Kidney glomerular epithelial cell (primary cell): ENCODE measurements at places on chromosomes 2 and 18.

- no peak for DNase-seq
Measured at GRCh38 chr18:39788383-39788782, 2166.7 kb upstream of the PIK3C3 start.

GRCh38 chr2:73350035-73350691 is 35.5 kb upstream of the ALMS1 start:
- no peak for DNase-seq

GRCh38 chr2:226963528-226963927 is 127.7 kb downstream of the RHBDD1 start:
- peak; percentile 87 for DNase-seq

DNA sequence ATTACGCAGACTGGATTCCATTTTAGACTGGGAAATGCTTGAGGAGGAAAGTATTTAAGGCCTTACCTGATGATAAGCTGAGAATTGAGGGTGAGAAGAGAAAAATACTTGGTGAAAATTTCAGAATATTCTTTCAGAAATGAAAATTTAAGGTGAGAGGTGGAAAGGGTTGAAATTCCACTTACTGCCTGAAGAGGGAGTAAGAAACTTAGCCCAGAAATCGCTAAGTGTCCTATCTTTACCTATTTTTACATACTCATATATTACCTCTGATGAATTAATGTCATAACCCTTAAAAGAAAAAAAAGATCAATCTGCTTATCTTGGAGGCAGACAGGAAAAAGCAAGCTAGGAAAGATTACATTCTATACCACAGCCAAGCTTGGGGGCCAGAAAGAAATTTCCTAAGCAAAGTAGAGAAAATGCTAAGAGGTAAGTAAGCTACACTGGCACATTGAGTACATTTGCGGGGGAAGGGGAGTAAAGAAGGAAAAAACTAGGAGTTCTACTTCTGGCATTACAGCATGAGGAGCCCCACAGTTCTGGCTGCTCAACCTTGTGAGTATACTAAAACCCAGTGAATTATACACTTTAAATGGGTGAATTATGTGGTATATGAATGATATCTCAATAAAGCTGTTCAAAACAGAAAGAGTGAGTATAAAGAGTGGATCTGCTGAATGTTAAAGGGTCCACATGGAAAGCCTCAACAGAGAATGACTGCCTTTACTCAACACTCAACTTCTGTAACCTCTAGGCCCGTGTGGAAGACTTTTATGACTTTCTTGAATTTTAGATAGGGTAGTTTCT is 33.8 kb downstream of the SMC6 start:
- DNase-seq = no peak

- peak; percentile 42 for DNase-seq
Measured at GRCh38 chr18:24397131-24397693, 412 bp downstream of the OSBPL1A start.

DNA sequence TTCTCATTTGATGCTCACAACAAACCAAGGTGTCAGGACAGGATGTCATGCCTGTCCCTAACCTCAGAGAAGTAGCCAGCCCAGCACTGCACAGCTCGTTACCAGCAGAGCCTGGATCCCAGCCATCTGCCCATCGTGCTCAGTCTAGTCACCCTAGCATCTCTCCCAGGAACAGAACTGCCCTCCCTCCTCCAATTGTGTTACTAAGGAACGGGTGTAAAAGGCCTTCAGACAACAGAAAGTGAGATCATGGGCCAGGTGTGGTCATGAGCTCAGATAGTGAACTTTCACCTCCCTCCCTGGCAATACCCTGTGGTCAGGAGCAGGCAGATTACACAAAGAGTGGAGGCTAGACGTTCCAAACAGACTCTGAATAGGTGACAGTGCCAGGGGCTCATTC is 111.8 kb upstream of the PPP1CB start:
- peak; percentile 59 for DNase-seq

GRCh38 chr2:45889053-45889452 is 237.6 kb downstream of the PRKCE start:
- DNase-seq = no peak

DNA sequence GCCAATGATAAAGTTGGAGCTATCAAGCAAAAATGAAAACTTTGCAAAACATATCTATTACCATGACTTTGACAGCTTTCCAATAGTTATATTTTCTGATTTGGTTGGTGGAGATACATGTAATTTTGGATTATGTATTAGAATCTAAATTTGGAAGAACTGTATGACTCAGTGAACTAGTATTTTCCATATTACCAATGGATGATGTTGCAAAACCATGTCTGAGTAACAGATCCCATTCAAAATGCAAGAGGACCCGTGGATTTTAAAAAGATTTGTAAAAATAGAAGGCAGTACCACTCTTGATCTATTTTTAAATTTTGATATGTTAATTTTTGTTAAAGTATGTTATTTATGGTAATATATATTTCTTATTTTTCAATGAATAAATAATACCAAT is 83.0 kb downstream of the TAF4B start:
- DNase-seq = no peak

- DNase-seq = no peak
Measured at GRCh38 chr18:26473672-26474071, 74.7 kb downstream of the KCTD1 start.

GRCh38 chr2:235745597-235745996 is 251.8 kb downstream of the AGAP1 start:
- no peak for DNase-seq

DNA sequence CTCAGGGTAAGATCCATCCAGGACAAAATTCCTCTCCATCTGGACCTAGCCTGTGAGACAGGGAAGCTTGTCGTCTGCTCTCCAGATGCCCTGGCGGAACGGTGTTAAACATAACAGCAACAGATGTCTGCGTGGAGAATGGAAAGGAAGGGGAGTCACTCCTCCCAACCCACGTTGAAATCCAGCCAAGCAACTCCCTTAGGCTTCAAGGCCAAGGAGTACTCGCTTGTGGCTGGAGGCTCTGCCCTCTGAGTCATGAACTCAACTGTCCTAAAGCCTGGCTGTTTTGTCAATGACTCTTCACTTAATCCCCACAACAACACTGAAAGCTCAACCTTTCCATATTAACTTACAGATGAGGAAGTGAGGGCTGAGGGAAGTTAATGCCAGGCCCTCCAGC is 42.2 kb downstream of the TPO start:
- DNase-seq = no peak

DNA sequence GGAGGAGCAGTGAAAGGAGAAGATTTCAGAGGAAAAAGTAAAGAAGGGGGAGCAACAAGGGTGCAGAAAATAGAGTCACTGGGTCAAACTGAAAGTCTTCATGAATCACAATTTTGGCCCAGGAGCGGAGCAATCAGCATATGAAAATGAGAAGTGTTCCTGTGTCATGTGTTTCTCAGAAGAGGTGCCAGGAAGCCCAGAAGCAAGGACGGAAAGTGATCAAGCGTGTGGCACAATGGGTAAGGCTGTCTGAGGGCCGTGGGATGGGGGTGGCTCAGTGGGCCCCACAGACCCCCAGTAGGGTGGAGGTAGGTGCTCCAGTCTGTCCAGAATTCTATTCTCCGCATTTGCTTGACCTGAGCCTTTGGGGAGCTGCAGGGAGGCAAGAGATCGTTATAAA is 44.2 kb downstream of the SP140 start:
- no peak for DNase-seq

- DNase-seq = no peak
Measured at GRCh38 chr2:127531221-127531648, 4.2 kb upstream of the MYO7B start.

DNA sequence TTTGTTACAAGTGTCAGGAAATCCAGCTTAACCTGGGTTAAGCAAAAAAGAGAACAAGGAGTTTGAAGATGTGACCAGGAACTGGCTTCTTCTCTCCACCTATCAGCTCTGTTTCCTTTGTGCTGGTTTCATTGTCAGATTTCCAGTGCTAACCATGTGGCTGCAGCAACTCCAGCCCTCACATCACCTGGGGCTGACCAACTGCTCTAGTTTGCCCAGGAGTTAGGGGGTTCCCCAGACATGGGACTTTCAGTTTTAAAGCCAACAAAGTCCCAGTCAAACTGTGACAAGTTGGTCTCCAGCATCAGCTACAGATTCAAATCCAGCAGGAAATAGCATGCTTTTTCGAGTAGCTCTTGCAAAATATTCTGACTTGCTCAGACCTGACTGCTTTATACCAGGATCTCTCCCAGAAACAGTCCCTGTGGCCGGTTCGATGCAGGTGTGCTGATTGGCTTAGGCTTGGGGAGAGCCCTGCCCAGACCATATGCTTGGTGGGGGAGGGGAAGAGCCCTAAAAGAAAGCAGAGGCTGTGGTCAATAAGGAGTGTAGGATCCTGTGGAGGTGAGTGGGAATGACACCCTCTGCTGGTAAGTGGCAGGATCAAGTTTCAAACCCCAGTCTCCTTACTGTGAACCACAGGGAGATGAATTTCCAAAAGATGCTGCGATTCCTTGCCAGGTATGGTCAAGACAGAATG is 49.5 kb downstream of the KCNE4 start:
- DNase-seq = peak; percentile 7

GRCh38 chr2:177326005-177326404 is 61.5 kb upstream of the NFE2L2 start:
- no peak for DNase-seq

DNA sequence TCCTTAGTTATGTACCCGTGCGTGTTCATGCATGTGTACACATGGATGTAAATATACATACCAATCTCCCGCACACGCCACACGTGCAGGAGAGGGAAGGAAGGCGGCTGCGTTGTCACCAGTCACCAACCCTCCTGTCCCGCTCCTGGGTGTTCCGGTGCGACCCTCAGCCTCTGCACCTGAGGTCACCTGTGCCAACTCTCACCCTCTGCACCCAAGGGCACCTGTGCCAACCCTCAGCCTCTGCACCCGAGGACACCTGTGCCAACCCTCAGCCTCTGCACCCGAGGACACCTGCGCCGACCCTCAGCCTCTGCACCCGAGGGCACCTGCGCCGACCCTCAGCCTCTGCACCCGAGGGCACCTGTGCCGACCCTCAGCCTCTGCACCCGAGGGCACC is 192.8 kb upstream of the SALL3 start:
- no peak for DNase-seq

DNA sequence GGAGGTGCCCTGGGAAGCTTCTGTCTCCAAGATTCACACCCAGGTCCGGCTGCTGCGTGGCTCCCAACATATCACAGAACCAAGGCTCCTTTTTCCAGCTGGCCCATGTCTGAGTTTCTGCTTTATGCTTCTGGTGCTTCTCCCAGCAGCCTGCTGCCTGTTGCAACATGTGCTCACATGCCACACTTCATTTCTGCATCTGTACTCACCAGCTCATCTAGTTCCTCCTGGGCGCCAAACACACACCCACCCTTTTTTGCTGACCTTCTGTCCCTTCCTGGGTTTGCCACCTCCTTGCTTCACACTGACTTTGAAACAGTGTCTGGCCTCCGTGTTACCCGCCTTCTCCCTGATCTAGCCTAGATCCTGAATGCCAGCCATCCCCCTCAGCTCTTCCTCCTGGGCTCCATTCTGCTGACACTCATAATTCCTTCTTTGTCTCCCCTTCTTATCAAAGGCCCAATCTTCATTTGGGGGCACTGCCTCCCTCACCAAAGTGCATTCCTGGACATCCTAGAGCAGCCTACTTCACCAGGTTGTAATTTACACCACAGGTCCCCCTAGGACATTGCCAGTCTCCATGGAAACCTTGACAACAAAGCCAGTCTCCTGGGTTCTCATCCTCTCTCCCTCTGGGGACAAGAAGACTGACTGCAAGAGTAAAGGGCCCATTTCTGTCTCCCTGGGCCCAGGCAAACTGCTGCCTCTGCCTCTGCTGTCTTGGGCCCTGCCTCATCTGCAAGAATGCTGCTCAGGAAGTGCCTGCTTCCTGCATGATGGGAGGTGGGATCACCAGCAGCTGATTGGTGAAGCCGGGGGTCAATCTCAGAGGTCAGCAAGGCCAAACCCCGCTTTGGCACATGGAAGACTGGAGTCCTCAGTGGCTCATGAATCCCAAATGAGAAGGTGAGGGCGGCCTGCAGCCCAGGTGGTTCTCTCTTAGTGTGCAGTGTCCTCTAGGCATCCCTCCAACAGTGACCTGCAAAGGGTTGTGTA is 13.9 kb upstream of the PROM2 start:
- no peak for DNase-seq

GRCh38 chr2:60368456-60368855 is 185.0 kb downstream of the BCL11A start:
- no peak for DNase-seq

DNA sequence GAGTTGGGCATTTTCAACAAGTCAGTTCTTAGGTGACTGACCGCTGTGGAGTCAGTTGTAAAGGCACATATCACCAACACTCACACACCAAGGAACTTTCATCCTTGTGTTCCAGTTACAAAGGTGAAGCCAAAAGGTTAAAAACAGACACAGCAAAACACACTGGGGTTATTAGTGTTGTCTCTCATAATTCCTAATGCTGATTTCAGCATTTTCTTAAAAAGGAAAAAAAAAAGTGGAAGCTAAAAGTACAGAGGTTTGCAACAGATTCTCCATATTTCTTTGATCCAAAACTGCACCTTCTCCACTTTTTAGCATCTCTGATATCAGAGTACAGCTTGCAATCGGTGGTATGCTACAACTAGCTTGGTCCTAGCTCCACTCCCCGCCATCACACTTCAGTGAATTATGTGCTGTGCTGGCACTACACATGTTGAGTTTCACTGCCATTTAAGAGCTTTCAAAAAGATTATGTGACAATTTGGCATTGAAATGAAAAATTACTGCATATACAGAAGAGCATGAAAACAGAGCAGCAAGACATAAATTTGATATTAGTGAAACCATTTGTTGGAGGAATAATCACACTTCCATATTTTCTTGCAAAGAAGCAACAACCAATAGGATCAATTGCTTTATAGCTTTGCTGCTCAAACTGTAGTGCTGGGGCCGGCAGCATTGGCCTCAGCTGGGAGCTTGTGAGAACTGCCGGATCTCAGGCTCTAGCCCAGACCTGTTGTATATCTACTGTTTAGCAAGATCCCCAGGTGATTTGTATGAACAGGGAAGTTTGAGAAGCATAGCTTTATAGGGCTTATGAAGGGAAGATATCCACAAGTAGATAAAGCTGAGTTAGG is 62.3 kb upstream of the DAPL1 start:
- DNase-seq = no peak

DNA sequence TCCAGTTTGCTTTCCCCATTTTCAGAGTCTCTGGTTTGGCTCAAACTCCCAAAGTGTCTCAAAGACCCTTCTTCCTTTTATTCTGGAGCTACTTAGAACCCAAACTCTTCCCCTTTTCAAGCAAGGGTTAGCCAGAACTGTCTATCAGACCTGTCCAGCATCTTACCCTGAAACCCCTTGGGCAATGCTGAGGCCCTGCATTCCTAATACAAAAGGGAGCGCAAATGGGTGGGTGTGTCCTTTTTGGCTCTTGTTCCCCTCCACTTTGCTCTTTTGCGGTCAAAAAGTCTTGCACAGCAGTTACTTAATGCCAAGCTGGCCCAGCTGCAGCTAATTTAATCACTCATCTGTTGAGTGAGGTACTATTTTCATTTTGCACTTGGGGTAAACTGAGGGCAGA is 231.2 kb upstream of the FOSL2 start:
- DNase-seq = no peak

- DNase-seq = peak; percentile 98
Measured at GRCh38 chr2:9287400-9288045, 80.9 kb downstream of the ASAP2 start.

- no peak for DNase-seq
Measured at GRCh38 chr18:10559553-10560451, 34.0 kb downstream of the NAPG start.
